ENCODE measurements at places on chromosomes 1 and 21. TPM values are rescaled to one million over a fixed set of nuclear protein-coding genes. Genes with fewer than 3 reads are reported as not detected.

Gene AGMAT
- 2.4 TPM for total RNA-seq

Gene CLCA4
- 3.1 TPM for total RNA-seq

Gene WDR64
- 0.72 TPM for total RNA-seq

Gene SLC45A1
- total RNA-seq: 19.5 TPM

Gene SF3B4
- total RNA-seq: 21.5 TPM

Gene ILDR2
- 43.3 TPM for total RNA-seq

Gene KRTAP19-3
- total RNA-seq: not detected

All from dorsolateral prefrontal cortex (tissue), 122 donors.